ENCODE measurements at places on chromosomes 7 and 10.

- DNase-seq: no peak
Observed at GRCh38 chr10:8410506-8410905, 356.0 kb downstream of the GATA3 start.

- DNase-seq: no peak
Observed at GRCh38 chr7:25319707-25320106, 91.4 kb upstream of the NPVF start.

GRCh38 chr7:15765753-15766152 is 79.3 kb upstream of the MEOX2 start:
- no peak for DNase-seq

DNA sequence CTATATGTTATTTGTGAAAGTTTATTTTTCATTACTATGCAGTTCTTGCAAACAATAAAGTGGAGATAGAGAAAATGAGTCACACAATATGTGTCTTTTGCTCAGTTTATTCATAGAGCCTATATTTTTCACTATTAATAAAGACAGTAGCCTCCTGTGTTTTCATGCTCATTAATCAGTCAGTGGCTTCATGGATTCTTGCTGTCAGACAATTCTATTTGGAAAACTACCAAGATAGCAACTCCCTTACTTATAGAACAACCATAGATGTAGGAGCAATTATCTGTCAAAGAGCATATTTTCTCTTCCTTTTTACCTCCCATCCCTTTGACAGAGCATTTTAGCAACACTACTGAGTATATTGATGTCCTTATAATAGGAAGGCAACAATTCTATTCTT is 132.7 kb upstream of the CALCR start:
- DNase-seq: no peak

- no peak for DNase-seq
Observed at GRCh38 chr7:92485974-92486373, 8.2 kb upstream of the ERVW-1 start.

DNA sequence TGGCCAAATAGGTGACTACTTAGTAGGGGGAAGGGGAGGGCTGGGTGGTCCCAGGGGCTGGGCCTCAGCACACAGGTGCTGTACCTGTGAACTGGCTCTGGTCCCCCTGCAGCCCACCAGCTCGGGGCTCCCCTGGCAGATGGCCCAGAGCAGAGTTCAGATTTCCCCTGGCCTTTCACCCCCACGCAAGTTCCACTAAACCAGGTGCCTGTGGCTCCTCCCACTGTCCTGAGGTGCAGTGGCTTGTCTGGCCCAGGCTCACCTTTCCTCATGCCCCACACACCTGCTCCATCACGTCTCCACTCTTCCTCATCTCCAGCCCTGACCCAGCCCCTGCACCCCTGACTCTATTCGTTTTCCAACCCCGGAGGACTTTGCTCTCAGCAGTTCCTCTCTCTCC is 47.3 kb upstream of the OPALIN start:
- no peak for DNase-seq

DNA sequence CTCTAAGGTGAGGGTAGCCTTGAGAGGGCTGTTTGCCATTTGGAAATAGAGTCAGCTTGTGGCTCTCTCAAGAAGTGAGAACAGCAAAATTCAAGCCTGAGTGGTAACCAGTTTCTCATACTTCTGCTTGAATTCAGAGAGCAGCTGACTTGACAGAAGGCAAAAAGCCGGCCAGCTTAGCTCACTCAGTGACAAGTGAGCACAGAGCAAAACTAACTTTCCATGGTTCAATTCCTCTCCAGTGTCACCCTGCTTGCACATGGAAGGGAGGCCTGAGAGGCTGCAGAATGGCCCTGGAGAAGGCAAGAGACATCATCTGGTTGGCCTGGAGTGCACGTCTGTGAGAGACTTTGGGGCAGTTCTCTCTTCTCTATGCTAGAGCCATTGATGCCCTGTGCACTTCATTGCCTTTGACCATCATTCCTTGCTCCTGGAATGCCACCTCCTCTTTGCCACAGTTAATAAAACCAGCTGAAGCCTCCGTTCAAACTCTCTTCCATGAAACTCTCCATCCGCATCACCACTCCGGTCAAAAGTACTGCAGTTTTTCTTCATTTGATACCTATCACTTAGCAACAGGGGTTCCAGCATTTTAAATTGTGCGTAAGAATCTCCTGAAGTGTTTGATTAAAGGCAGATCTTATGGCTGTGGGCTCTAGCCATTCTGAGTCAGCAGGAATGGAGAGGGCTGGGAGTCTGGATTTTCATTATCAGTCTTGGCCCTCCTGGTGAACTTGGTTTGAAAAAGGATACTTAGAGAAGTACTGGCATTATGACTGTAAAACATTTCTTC is 69.8 kb upstream of the PIK3CG start:
- no peak for DNase-seq

GRCh38 chr7:74012842-74013249 is 15.1 kb upstream of the ELN start:
- no peak for DNase-seq

DNA sequence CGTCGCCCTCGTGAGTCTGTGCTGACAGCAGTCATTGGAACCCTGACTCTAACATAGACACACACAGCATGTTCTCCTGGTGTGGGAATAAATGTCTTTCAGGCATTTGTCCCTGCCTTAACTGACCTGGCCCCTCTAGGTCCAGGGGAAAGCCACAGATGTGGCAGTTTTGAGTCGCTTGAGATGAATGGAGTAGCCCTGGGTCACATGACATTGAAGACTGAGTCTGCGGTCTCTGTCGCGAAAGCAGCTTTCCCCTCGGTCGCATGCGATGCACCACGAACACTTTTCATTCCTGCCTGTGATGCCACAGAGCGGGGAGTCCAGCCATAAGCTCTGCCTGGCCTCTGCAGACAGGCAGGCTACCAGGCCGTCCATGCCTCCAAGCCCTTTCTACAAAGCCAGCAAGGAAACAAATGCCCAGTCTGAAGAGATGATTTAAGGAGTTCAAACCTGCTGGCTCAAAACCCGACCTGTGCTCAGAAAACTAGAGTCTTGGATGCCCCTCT is 172.3 kb downstream of the WDR37 start:
- DNase-seq: no peak

DNA sequence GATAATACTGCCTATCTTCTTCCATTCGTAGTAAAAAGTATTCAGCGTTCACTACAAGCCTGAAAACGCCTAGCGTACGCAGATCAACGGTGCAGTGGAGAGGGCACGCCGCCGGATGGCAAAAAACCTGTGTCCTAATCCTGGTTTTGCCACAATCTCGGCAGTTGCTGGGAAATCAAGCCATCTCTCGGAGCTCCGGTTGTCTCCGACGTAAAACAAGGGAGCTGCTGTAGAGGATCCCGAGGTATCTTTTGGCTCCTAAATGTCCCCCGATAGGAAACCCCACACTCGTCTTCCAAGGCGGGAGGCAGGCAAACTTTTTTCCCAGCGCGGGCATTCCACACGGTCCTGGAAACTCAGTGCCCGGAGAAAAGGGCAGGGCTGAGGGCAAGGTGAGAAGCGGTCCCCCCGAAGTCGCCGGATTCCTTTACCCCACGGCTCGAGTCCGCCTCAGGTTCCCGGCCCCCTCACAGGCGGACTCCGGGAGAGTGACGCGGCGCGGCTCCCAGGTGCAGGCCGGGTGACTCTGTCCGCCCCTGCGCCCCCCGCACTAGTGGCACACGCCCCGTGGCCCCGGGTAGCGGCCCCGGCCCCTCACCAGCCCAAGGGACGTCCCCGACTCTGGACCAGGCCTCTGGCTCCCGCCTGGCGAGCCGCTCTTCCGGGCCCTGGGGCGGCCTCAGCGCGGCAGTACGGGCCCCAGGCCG is 649 bp downstream of the IDE start:
- DNase-seq: no peak

DNA sequence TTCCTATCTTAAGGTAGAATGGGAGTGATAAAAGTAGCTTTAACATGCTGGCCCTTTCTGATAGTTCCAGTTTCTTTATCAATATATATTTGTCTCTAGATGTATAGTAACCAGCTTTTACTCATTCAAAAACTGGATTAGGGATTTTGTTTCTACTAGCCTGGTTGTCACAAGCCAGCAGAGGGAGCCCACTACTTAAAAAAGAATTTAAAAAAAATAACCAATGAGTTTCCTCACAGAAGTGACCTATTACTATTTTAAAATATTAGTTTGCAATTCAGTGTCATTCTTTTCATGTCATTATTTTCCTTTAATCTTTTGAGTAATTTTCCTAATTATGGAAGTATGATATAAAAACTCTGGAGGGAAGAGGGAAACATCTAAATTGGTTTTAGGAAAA is 142.1 kb downstream of the PHTF2 start:
- no peak for DNase-seq

DNA sequence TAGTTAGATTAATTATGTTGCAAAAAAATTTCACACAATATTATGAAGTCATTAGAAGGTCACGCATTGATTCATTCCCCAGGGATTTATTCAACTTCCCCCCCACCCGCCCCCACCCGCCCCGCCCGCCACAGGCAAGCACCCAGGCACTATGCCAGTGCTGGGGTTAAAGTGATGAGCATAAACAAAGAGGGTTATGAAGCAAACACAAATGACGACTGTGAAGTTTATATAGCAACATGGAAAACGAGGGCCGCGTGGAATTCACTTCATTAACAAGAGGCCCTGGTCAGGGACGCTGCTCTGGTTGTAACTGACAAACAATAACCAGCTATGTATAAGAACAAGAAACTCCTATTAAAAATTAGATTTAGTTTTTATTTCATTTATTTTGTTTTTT is 656.5 kb upstream of the COBL start:
- DNase-seq: no peak

DNA sequence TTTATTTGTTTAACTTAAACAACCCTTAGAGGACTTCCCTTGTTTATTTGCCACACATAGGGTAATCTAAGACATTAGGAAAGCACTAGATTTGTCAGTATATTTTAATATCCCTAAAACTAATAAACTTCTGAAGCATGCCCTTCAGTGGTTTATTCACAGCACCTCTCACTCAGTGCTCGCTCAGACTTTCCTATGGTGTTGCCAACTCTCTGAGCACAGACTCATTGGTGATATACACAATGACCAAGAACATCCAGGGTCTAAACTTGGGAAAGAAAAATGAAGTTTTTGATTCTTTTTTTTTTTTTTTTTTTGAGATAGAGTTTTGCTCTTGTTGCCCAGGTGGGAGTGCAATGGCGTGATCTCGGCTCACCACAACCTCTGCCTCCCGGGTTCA is 82.2 kb downstream of the RAB11FIP2 start:
- no peak for DNase-seq

- DNase-seq: no peak
Observed at GRCh38 chr10:77516575-77516974, 121.0 kb downstream of the KCNMA1 start.

DNA sequence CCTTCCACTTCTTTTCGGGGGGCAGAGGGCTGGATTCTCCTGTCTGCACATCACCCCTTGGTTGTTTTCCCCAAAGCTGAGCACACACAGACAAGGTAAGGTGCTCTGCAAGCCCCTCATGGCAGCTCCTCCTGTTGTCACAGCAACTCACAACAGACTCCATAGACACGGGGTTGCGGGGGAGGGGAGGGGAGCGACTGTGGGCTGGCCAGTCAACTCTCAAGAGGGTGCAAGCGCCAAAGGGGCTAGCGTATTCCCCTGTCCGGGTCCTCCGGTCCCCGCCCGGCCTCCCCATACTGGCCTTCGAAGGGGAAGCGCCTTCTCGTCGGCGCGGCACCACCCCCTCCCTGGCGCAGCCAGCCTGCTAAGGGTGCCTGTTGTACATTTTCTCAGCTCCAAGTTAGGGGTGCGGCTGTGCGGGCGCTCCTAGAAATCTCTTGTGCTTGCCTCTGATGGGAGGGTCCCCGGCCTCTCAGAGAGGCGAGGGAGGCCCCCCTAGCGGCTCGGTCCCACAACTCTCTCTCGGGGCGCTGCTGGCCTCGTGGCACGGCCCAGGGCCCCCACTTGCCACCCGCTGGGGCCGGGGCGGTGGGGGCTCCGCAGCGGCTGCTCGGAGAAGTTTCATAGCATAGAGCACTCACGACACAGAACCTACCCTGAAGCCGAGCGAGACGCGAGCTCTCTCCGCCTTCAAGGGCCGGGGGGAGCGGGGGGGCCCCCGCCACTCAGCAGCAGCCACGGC is 498 bp downstream of the RHOBTB1 start:
- no peak for DNase-seq

- no peak for DNase-seq
Observed at GRCh38 chr7:132380059-132380458, 196.2 kb downstream of the PLXNA4 start.

DNA sequence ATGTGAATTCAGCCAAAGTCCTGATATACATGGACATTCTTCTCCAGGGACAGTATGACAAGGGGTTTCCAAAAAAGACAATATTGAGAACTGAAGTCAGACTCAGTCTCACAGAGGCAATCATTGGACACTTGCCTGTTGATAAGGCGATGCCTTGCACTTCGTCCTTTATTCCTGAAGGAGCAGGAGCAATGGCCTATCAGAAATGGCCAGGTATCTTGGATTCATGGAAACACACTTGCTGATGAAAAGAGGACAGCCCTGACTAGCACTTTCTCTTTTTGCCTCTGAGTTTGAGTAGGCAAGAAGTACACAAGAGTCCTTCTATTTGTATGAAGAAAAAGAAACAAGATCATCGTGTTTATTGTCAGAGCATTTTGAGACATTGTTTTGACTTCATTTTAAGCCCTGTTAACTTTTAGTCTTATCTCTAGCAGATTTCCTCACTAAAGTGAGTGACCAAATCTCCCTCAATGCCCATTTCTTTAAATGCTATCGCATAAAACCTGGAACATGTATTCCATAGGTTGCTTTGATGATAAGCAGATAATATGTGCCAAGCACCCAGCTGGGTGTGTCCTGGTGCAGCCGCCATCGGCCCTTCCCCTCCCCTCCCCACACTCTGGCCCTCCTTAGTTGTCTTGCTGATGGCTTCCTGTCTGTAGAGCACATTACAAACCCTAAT is 26.6 kb downstream of the ST8SIA6 start:
- DNase-seq: no peak

DNA sequence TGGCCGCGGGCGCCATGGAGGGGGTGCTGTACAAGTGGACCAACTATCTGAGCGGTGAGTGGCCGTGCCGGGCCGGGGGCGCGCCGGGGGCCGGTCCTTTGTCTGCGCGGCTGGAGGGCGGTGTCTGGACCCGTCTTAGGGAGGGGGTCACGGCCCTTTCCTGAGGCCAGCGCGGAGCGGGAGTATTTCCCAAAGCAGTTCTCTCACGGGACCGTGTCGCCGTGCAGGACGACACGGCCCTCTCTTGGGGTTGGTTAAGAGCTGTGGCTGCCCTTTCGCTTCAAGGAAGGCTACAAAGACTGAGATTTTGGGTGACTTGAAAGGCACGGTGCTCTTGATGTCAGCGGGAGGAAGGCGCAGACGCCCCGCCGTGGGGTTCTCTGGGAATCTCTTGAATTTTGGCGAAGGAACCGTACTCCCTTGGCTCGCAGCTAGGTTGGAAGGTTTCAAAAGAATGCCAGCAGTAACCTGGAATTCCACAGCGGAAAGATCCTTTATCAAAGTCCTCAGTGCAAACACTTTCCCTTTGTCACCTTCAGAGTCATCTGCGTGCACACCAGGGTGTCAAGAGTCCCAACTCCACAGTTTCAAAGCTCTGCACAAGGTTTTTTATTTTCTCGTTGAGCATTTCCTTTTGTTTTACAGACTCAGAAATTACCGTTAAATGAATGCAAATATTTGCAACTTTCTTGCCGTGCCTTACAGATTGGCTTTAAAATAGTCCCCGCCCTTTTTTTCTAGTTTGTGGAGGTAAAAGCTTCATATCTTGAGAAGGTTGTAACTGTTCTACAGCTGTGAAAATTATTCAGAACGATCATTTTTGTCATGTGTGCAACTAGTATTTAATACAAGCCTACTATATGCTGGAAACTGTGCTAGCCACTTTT is 780 bp downstream of the PLEKHA8 start:
- DNase-seq: no peak
